ENCODE measurements at places on chromosomes 7 and 10.

DNA sequence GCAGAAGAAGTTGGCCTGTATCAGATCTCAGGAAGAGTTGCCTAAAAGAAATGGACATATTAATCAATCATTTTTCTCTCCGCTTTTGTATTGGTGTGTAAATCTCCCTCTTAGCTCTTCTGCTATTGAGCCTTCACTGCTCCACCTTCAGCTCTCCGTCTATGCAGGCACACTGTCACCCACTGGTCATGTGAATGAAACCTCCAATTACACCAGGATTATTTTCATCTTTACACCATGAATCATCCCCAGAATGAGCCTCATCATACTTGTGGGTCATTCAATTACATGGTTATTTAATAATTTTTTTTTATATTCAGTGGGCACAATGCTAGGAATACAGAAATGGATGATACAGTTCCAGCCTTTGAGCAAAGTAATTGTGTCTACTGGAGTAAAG, 92.6 kb downstream of the LRRC4 start:
- DNase-seq = no peak

GRCh38 chr10:31103112-31103511, 71.4 kb upstream of the ZNF438 start:
- DNase-seq = no peak

GRCh38 chr10:69862882-69863530, 61.3 kb downstream of the COL13A1 start:
- no peak for DNase-seq

DNA sequence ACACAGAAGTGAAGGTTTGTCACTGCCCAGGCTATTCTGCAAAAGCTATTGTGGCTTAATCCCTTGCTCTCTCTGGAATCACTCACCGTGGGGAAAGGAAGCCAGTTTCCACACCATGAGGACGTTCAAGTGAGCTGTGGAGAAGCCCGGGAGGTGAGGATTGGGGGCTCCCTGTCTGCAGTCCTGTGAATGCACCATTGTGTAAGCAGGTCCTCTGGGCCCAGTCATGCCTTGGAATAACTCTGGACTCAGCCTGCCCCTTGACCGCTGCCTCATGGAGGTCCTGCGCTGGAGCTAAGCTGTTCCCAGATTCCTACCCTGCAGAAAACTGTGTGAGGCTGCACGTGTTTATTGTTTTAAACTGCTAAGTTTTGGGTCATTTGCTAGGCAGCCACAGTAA, 33.5 kb downstream of the LYZL2 start:
- no peak for DNase-seq

DNA sequence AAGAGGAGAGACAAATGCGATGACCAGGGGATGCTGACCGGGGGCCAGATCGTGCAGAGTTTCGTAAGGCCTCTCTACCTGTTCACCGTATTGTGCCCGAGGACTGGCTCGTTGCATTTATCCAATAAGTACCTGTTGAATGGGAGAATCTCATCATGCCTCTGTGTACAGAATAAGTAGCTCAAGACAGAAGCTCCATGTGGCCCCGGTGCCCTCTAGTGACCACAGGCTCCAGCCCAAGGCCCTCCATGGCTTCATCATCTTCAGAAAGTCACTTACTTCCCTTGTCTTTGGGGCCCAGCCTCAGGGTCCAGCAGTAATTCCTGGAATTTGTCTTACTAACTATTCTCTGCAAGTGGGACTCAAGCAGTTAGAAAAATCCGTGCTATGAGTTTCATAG, 151.0 kb downstream of the CHN2 start:
- DNase-seq = peak; percentile 71

DNA sequence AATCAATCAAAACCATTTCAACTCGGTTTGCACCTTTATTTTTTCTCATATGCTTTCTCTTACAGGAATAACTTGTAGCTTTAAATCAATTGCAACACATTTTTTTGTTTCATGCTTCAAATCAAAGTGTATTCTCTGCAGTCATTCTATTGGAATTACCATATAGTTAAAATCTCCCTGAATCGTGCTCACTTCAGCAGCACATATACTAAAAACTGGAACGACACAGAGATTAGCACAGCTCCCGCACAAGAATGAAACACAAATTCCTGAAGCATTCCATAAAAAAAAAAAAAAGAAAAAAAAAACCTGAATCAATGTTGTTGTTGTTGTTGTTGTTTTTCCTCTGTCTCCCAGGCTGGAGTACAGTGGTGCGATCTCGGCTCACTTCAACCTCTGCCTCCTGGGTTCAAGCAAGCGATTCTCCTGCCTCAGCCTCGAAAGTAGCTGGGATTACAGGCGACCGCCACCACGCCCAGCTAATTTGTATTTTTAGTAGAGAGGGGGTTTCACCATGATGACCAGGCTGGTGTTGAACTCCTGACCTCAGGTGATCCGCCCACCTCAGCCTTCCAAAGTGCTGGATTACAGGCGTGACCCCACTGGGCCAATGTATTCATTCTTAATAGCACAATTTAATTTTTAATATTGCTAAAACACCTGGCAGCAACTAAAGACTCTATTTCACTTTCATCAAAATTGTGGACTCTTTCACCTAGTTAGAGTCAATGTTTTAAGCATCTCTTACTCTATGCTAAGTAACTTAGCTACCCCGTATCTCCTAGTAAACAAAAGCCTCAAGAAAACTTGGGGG, 26.3 kb downstream of the ANKRD61 start:
- no peak for DNase-seq

- no peak for DNase-seq
Observed at GRCh38 chr10:96014473-96015102, 28.8 kb upstream of the CCNJ start.

GRCh38 chr7:158603773-158604755, 16.4 kb upstream of the PTPRN2 start:
- no peak for DNase-seq

DNA sequence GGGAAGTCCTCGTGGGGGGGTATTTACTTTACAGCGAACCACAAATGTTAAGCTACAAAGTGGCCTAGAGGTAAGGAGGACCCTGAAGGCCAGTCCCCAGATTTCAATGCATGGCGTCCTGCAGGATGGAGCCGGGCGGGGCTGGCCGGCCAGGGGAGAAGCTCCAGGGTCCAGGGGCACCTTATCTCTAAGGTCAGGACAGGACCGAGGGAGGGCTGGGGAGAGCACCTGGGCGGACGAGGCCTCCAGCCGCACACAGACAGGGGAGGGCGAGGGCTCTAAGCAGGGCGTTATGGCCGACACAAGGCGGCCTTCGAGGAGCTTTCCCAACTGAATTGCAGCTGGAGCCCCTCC, 96.4 kb upstream of the DIP2C start:
- DNase-seq = no peak

DNA sequence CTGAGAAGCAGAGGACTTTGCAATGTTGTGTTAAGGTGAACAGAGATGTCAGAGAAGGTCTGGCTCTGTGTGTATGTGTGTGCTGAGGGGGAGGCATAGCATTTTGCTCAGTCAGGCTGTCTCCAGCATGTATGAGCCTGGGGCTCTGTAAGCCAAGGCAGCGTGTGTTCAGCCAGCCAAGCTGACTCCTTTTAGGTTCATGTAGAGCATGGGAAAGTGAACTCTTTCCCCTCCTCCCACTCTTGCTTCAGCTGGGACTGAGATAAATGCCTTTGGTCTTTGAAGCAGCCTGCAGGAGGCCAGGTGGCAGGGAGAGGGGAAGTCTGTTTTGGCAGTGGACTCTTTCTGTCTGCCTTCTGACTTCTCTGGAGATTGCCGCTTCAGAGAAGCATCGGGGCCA, 3.8 kb downstream of the SFXN2 start:
- peak; percentile 35 for DNase-seq

GRCh38 chr10:23442936-23443335, 4.1 kb downstream of the OTUD1 start:
- DNase-seq = no peak

GRCh38 chr10:123019264-123019663, 10.5 kb downstream of the ACADSB start:
- DNase-seq = no peak

GRCh38 chr7:33813331-33813730, 92.0 kb upstream of the BMPER start:
- DNase-seq = no peak

GRCh38 chr7:129989466-129989865, 36.7 kb upstream of the UBE2H start:
- DNase-seq = no peak

- no peak for DNase-seq
Observed at GRCh38 chr10:84739641-84740040, 411.3 kb downstream of the CCSER2 start.

GRCh38 chr7:133081119-133081598, 731 bp downstream of the CHCHD3 start:
- DNase-seq = peak; percentile 49

- DNase-seq = no peak
Observed at GRCh38 chr10:23065181-23065948, 30.0 kb upstream of the MSRB2 start.

- DNase-seq = no peak
Observed at GRCh38 chr7:145884716-145885514, 231.7 kb upstream of the CNTNAP2 start.

DNA sequence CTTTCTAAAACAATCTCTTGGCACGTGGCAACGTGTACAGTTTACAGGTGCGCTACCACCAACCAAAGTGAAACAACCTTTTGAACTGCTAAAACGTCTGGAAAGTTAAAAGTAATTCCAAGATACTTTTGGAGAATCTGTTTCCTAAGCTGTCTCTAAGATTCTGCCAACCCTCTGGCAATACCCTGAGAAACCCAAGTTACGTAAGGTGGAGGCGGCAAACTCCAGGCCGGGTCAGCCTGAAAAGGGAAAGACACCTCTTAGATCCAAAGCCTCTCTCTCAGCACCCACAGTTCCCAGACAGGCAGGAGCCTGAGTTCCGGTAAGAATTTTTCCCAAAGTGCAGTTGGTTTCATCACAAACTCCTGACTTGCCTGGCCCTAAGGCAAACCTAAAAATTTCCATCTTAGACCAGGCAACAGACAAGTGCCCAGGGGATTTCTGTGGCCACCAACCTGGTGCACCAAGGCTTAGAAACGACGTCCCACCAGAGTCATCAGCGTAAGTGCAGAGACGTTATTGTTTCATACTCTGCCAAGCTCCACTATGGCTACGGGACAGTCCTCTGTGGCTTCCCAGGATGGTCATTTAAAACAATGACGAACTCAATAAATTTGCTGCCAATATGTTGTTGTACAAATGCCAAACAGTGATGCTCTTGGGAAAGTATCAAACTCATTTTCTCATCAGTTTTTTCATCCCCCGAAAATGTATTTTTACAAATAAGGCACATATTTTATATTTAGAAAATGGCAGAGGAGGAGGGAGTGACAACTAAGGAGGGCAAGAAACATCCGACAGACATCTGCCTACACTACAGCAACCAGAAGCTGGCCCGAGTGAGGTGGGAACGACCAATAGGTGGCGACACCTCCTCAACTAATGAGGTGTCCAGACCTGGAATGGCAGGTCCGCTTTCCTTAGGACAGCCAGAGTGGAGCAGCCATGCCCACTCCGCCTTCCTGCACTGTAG, 205.8 kb upstream of the FRMD4A start:
- DNase-seq = peak; percentile 90

DNA sequence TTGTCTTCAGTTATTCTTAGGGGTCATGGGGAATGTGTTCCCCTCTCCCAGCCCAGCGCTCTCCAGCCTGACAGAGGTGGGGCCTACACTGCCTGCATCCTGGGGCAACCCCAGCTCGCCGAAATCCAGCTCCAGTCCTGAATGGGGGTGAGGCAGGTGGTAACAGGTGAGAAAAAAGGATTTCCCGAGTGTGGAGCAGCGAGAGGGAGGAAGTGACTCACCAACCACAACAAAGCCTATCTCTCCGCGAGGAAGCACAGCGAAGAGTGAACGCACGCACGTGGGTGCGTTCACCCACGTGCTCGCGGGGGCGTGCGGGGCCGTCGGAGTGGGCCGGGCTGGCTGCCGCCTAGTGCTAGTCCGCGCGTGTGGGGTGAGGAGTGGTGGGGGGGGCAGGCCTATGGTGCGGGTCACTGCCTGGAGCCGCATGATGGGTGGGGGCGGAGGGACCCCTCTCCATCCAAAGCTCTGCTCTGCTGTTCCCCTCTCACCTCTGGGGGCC, 855 bp upstream of the PALD1 start:
- DNase-seq = peak; percentile 20

- no peak for DNase-seq
Observed at GRCh38 chr7:7688956-7689355, 29.5 kb downstream of the RPA3 start.

DNA sequence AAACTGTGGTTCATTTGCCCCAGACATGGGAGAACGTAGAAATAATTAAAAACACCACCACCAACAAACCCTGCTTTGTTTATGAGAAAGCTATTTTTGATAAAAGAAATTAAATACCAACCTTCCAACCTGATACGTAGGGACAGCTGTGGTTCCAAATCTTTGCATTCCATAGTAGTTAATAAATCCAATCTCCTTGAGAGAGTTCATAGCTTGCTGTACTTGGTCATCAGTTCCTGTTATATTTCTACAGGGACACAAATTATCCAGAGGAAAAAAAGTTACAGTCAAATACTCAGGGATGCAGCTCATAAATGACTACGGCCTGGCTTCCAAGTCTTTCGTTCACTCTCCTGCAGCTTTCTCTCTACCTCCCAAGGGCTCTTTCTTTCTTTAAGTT, 41.1 kb downstream of the PUS7 start:
- no peak for DNase-seq

DNA sequence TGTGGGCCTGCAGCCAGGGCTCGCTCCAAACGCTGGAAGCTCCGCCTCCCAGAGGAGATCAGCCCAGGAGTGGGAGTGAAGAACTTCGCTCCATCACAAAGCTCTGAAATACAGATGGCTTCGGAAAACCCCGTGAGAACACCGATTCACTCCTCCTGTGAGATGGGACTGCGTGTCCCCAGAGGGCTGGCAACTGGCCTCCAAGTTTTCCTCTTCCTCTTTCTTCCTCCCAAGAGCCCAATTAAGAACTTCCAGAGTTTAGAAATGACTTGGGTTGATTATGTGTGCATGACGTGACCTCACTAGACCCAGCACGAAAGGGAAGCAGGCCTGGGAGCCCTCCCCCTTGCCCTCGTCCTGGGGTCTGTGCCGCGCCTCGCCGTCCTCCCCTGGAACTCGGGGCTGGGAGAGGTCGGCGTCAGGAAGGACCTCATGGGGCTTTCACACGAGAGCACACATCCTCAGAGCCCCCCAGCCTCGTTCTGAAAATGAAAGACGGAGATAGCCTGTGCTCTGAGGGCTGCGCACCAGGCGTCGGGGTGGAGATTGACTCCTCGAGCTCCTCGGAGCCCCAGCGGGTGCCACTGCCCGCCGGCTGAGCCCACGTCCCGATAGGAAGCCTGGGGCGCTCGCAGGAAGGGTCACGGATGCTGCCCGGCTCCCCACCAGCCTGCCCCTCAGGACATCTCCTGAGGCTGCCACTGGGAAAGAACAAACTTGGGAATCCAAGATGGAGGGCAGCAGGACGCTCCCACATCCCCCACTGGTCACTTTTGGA, 37.8 kb downstream of the PTPRN2 start:
- DNase-seq = no peak
